Stimulated activated CD8-positive, alpha-beta memory T cell treated with anti-CD3 and anti-CD28 coated beads, Interleukin-15, amount 100 ng/mL, for 4 hours (primary cell): ENCODE measurements at places on chromosomes 6 and 20.

- DNase-seq = no peak
Measured at GRCh38 chr6:152272486-152272885, 364.7 kb downstream of the SYNE1 start.

DNA sequence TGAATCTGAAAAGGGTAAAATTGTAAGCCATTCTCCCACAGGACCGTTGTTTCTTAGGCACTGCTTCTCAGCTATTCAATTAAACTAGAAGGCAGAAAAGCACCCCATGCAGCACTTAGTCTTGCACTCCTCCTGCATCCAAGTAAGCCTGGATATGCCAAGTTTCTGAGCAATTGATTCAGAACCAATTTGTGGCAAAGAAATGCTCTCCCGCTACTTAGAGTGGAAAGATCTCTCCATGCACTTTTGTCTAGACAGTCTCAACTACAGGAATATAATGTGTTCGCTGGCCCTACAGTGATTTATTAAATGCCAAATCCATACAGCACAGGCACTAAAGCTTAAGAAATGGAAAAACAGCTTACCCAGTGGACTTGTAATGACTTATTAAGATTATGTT is 338.5 kb downstream of the HACE1 start:
- DNase-seq = no peak

GRCh38 chr20:16573001-16573965 is at the start of gene KIF16B:
KIF16B (minus strand) TSS chr20:16573448; CDS start chr20:16573275, 173 bp downstream.
- peak; percentile 62 for DNase-seq

DNA sequence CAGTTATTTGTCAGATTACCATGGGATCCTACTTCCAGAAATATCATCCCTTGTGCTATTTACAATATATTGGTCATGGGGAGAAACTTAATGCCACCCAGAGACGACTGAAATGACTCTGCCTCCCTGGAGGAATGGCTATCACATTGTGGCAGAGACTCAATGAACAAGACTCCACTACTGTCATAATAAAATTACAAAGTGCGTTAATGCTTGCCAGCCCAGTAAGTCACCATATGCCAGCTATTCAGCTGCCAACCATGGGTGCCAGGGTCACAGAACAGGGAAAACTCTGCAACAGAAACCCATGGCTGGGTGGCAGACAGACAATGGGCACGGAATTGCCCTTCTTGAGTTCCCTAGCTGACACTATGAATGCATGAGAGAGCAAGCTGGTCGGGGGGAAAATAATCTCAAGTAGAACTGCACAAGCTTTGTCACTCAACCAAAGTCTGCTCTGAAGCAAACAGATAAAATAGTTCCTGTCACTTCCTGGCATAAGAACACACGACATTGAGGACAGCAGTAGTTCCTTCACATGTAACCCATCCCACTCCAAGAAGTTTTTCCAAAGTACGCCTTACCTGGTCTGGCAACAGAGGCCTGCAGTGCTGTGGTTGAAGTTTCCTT is 32.1 kb downstream of the TP53INP2 start:
- no peak for DNase-seq

DNA sequence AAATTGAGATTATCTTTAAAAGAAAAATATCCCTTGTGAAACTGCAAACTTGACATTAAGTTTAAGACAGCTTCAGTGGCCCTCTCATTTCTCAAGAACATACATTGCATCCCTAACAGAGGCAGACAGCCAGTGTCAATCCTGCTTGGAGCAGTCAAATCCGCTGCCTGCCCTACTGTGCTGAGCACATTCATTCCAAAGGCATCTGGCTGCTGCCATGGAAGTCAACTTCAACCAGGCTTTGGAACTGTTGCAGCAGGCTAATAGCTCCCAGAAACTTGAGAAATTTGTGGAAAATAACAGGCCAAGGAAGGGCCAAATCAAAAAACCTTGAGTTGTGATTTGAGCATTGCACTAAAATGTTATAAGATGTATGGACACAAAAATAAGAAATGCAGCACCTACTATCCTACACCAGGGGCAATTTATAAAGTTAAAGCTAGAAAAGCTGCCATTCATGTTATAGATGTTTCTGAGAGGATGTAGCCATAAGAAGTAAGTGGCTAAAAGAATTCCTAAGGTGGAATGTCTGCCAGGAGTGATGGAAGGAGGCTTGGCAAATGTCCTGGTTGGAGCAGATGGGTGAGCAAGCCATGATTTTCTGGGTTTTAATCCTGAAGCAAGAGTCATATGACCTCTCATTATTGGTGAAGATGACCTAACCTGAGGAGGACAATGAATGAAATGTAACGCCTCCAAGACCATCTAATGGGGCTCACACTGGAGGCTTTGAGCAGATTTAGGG is 31.4 kb upstream of the HAO1 start:
- DNase-seq = no peak

GRCh38 chr20:45049904-45050471 is 50.9 kb downstream of the KCNS1 start:
- no peak for DNase-seq

GRCh38 chr6:132087391-132087790 is 136.2 kb upstream of the CCN2 start:
- DNase-seq = no peak

DNA sequence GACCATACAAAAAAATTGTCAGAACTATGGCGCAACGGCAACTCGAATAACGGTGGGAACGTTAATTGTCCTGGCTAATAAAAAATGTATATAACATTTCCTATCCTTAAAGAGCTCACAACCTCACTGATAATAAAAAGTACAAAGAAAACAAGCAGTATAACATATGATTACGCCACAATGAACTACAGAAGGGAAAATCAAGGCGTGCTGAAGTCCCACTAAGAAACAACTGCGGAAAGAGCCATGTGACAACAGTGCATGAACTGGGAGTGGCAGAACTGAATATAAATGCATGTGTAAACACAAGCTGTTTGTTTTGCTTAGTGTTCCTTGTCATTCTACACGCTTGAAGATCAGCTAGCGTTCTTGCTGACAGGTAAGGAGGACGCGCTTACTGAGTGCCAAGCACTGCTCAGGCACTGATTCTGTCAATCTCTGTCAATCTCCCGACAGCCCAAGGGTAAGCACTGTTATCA is 466 bp upstream of the PSMB1 start:
- DNase-seq = no peak

- no peak for DNase-seq
Measured at GRCh38 chr20:45850238-45850637, 7.0 kb downstream of the ACOT8 start.

GRCh38 chr6:126826166-126826714 is 292.2 kb upstream of the RSPO3 start:
- no peak for DNase-seq

GRCh38 chr6:15715060-15715459 is 52.2 kb upstream of the DTNBP1 start:
- DNase-seq = no peak

DNA sequence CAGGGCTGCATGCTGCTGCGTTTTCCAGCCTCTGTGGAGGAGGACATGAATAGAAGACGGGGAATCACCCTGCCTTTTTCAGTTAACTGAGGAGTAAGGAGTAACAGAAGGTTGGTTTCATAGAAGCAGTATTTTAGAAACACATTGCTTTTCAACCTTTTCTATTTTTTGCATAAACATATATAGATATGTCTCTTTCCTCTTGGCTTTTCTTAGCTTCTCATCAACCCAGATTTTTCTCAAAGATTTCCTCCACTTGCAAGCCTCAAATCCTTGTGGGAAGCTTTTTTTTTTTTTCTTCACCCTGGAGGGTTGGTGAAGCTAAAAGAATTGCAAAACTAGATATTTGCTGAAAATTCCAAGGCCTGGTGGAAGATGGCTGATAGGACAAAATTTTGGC is 6.0 kb downstream of the SLC24A3 start:
- DNase-seq = no peak

GRCh38 chr20:25024171-25024570 is 31.6 kb upstream of the APMAP start:
- DNase-seq = no peak

DNA sequence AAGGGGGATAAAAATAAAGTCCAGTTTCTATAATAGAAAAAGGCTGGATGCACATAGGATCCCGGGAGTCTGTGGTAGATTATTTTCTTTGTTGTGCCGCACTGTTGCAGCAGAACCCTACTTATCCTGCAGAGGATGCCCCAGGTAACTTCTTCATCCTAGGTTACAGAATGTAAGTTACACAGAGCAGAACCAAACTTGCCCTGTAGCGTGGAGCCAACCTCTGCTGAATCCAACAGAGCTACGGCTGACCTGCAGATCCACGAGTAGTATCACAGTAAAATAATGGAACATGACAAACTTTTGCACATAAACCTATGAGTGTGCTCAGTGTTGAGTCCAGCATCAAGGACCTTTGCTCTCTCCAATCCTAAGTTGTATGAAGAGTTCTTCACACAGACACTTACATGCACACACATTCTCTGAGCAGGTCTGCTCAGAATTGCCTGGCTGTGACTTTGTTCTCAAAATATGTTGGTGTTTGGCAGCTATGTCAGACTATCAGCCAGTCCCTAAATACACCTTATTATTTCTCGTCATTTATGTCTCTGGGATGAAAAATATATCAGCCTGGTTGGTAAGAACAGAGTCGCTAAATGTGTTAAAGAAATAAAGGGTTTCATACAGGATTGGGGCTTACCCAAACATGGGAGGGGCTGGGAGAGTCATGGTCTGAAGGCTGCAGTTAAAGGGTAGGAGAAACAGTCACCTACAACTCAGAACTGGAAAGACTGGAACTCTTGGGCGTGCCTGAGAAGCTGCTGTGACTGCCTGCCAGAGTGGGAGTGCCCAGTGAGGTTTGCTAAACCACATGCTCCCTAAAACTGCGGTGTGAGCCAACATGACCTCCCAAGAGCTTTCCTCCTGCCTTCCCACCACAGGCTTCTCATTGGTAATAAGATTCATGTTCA is 165.1 kb upstream of the SLC24A3 start:
- no peak for DNase-seq

- no peak for DNase-seq
Measured at GRCh38 chr20:475463-476357, 13.4 kb upstream of the TBC1D20 start.

GRCh38 chr6:23559587-23560343 is 566.2 kb upstream of the NRSN1 start:
- no peak for DNase-seq

DNA sequence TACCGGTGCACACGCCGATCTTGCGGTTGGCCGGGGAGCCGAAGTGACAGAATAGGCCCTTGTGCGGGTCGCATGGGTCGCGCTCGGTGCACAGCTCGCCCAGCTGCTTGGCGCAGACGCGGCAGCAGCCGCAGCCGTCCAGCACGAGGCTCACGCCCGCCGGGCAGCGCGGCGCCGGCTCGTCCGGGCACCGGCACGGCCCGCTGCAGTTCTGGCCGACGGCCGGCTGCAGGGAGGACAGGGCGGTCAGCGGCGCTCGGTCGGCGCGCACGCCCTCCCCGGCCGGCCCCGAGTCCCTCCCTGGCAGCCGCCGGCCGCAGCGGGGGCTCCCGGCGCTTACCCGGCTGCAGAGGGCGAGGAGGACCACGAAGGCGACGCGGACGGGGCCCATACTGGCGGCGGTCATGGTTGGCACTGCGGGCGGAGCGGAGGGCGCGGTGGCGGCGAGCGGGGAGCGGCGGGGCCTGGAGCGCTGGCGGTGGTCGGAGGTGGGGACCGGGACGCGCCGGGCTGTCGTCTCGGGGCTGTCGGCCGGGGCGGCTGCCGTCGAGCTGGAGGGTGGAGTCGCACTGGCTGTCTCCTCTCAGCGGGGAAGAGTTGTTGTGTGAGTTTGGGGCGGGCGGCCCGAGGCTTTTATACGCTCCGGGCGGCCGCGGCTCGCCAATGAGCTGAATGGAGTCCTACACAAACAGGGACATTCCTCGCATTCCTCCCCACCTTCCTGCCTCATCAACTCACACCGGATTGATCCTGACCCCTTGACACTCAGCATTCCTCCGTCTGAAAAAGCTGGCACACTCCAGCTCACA is at the start of gene CCN2:
Gene CCN2 (minus strand): TSS at position 606 of the 809 bp plus-strand sequence. CDS start 200 bp downstream, at position 406.
- no peak for DNase-seq

GRCh38 chr6:170289180-170289931 is 1.5 kb downstream of the DLL1 start:
- no peak for DNase-seq

DNA sequence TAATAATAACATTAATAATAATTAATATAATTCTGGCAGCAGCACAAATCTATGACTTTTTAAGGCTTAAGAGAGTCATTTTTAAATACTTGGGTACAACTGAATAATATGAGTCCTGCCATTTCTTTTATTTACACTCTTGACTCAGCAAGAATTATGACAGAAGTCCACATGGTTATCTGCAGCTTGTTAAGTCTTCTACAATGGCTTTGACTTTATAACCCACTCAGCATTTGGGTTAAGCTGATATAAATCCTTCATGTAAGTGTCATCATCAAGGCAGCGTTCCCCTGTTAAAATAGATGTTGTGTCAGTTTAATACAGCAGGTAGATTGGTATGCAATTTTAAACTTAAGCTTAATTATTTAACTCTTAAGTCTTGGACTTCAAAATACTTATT is 131.7 kb downstream of the ARHGAP18 start:
- DNase-seq = no peak

DNA sequence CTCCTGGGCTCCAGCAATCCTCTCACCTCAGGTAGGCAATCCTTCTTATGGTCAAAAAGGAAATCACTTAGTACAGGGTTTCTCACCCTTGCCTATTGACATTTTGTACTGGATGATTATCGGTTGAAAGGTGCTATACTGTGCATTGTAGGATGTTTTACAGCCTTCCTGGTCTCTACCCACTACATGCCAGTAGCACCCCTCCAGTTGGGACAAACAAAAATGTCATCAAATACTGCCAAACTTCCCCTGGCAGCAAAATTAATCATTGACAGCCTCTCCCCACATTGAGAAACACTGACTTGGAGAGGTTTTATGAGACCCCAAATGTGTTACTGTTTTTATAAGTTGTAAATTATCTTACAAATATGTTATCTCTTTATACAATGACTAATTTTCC is 368.1 kb downstream of the PKHD1 start:
- no peak for DNase-seq

DNA sequence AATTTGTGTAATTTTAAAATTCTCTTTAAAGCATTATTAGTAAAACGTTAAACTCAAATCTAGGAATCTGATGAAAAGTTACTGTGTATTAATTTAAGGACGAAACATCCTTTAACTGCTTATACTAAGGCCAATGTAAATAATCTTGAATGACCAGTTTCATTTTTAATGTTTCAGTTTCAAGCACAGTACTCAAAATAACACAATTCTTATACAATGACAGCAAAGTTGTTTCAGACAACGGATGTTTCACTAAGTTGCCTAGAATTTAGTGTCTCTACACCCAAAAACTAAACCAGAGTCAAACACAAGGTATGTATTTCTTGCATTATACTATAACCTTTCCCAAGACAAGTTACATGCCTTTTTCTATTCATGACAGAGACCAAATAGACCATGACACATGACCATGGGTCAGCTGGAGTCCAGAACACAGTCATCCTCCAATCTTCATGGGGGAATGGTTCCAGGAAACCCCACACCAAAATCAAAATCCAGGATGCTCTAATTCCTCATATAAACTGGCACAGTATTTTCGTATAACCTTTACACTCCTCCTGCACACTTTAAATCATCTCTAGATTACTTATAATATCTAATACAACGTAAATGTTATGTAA is 7.7 kb downstream of the PHIP start:
- no peak for DNase-seq

DNA sequence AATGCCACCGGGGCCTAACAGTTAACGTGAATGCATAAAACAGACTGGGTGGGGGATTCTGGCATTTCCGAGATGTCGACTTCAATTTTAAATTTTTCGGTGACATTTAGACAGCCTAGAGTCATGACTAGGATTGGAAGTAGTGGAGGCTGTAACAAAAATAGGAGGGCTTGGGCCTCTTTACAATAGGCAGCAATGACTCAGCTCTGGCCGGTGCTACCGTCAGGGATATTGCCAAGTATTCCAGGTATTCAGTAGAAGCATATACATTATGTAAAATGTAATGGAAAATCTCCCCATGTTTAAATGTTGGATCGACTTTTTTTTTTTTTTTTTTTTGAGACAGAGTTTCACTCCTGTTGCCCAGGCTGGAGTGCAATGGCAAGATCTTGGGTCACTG is 136.2 kb upstream of the STMND1 start:
- DNase-seq = no peak
